Mesothelial cell of epicardium (in vitro differentiated cells): ENCODE measurements at places on chromosomes 6 and 20. TPM values are rescaled to one million over a fixed set of nuclear protein-coding genes. Genes with fewer than 3 reads are reported as not detected.

FAM83B gene
- total RNA-seq: 12.2 to 14.0 TPM (median 12.6 TPM) in 3 replicates

DNA sequence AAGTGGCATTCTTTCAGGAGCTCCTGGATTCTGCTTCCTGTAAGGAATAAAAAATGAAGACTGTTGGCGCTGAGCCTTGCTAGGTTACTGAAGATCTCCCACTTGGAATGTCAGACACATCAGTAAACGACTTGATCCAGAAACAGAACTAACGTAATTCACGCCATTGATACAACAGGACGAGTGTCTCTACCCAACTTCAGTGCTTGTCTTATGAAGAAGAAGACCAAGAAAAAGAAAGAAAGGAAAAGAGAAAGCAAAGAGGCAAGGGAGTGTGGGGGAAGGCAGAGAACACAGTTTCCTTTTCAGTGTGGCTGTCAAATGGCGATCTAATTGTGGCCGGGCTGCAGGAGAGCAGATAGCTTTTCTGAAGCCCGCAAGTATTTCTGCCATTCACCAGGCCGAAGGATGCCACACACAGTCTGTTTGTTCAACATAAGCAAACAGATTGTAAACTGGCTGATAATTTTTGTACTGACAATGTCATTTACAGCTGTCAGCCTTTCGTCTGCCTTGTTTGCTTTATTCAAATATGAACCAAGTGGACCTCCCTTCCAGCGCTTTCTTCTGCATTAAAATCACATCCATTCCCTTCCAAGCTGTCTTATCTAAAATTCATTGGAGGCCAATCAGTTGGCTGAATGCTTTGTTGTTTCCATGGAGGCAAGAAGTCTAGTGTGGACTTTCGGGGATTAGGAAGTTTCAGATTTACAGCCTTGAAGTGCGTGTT is 180.6 kb downstream of the FOXA2 start:
- H3K4me3 ChIP-seq: peak overlapping the region; percentile 63
- no peak for DNase-seq
- peaks cover 25% of the 10 kb centered on the region for H3K27me3 ChIP-seq
- H3K27ac ChIP-seq: peak overlapping the region; percentile 87
- H3K4me1 ChIP-seq: peaks cover 24% of the 10 kb centered on the region
- H3K36me3 ChIP-seq: no peaks in the 10 kb centered on the region

DNA sequence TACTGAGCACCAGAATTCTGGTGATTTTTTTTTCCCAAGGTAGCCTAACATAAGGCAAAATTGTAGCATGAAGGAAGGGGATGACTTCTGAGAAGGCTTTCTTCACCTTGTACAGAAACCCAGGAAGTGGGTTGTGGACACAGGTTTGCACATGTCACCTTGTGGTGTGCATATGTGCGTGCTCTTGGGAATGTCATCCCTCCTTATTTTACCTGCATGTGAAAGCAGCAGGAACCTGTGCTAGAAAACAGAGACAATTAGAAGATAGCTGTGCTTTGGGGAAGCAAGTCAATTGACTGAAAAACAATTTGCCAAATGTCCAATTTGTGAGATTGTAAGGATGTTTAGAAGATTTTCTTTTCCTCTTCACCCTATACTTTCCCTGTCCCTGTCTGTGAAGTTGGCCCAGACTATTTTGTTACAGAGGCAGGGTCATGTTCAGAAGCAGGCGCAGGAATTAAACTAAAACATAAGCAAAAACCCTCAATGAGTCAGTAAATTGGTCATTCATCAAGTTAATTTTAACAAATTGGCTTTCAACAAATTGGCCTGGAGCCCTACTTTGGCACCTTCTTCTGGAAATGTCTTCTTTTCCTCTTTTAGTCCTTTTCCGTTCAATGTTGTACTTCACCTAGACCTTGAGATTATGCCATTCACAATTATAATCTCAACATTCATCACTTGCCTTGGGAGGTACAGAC is 261.2 kb downstream of the ADGB start:
- no peak for DNase-seq
- H3K27me3 ChIP-seq: no peaks in the 10 kb centered on the region
- H3K36me3 ChIP-seq: no peaks in the 10 kb centered on the region
- no peak overlapping the region for H3K4me3 ChIP-seq
- H3K4me1 ChIP-seq: peaks cover 7% of the 10 kb centered on the region
- H3K27ac ChIP-seq: no peak overlapping the region

DNA sequence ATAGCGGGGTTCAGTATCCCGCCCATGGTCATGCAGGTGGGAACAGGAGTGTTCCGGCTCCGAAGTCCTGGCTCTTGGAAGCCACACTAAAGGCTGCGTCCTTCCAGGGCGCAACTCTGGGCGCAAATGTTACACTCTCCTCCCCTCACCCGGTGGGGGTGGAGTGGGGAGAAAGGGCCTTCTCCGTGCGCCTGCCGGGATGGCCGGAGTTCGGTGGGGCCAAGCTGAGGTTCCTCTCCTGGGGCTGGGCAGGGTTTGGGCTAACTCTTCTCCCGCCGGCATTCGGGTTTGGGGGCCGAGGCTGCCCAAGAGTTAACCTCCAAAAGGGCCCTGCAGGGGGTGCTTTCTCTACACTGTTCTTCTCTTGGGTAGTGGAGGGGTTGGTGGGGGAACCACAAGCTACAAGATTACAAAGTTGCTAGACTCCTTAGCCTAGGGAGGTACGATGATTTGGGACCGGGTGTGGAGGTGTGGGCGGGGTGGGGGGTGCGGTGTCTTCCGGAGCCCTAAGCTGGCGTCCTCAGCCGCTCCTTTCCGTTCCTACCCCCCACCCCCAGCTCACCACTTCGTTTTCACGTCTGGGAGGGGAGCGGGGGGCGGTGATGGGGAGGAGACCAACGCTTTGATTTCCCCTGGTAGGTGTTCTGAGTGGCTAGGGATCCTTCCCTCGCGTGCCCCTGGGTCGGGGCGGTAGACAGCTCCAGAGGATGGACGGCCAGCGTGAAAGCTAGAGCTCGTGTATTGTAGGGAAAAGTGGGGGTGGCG is 12.3 kb downstream of the NRN1 start:
- H3K4me3 ChIP-seq: no peak overlapping the region
- no peak overlapping the region for H3K27ac ChIP-seq
- DNase-seq: no peak
- peaks cover 28% of the 10 kb centered on the region for H3K4me1 ChIP-seq
- H3K36me3 ChIP-seq: no peaks in the 10 kb centered on the region

GRM1 gene
- total RNA-seq: 0.11 to 0.16 TPM in 2 of 3 replicates, not detected in the other

PAX1 gene
- total RNA-seq: not detected in 3 replicates

DNA sequence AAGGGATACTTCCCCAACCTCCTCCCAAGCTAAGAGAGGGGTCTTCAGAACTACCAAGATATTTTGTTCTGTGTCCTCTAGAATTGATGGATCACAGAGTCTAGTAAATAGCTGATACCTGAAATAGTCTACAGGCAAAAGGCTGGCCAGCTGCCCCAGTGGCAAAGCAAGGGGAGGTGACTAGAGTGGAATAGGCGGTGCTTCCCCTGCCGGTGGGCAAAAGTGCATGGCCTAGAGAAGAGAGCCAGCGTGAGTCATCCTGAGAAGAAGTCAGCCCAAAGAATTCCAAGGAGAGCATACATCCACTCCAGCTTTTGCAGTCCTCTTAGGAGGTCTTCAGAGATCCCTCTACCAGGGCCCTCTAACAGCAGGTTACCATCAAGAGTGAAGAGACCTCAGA is 14.7 kb downstream of the DPPA5 start:
- no peak overlapping the region for H3K4me3 ChIP-seq
- DNase-seq: no peak
- H3K27ac ChIP-seq: no peak overlapping the region
- no peaks in the 10 kb centered on the region for H3K36me3 ChIP-seq
- peaks cover 8% of the 10 kb centered on the region for H3K4me1 ChIP-seq

BMP7 gene
- 22.2 to 23.8 TPM (median 23.0 TPM) in 3 replicates for total RNA-seq

WFDC5 gene
- not detected in 3 replicates for total RNA-seq

DNA sequence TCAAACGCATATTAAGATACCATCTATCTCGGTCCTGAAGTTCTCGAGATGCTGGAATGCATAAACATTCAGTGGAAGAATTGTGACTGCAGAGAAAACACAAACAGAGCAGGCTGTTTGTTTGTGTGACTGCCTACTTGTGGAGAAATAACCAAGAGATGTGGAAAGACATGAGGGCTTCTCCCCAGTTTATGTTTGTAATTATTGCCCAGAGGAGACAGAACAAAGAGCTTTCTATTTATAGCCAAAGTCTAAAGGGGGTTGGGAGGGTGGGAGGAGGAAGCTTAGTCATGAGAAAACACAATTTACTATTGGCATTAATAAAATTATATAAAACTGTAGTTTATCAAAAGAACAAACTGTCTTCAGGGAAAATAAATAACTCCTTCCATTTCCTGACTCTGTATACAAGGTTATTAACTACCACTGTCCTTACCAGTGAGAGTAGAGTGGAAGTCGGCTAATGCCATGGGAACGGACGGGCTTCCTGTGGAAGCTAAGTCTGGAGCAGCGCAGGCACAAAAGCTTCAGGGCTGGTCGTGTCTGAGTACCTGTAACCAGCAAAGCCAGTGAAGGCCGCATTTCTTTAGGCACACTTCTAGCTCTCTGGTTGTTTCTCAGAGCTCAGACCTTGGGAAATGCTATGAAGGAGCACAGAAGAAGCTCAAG is 200.2 kb upstream of the SUPT3H start:
- H3K27me3 ChIP-seq: peaks cover under 1% of the 10 kb centered on the region
- no peak overlapping the region for H3K27ac ChIP-seq
- peaks cover 6% of the 10 kb centered on the region for H3K4me1 ChIP-seq

DNA sequence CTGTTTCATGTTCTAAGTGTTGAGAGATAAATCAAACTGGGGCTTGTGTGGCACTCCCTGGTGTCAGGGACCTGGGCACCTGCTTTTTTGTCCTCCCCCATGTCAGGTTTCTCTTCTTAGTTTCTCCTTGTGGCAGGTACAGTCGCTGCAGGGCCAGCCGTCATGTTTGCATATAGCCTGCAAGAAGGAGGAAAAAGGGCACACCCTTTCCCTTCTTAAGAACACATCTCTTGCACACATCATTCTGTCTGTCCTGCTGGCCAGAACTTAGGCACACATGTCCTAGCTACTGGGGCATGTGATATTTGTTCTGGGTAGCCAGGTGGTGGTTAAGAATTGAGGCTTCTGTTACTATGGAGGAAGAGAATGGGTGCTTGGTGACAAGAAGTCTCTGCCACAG is 27.9 kb downstream of the CDC5L start:
- no peaks in the 10 kb centered on the region for H3K27me3 ChIP-seq
- H3K4me1 ChIP-seq: peaks cover 1% of the 10 kb centered on the region
- no peak overlapping the region for H3K27ac ChIP-seq
- peaks cover 59% of the 10 kb centered on the region for H3K36me3 ChIP-seq
- H3K4me3 ChIP-seq: no peak overlapping the region

GRCh38 chr20:23446505-23446904 is 6.2 kb downstream of the CST11 start:
- H3K27ac ChIP-seq: no peak overlapping the region
- H3K27me3 ChIP-seq: peaks cover 13% of the 10 kb centered on the region
- DNase-seq: no peak
- H3K36me3 ChIP-seq: no peaks in the 10 kb centered on the region
- H3K4me1 ChIP-seq: no peaks in the 10 kb centered on the region

SLC17A2 gene
- total RNA-seq: not detected in 3 replicates

RNGTT gene
- total RNA-seq: 15.6 to 16.5 TPM (median 16.0 TPM) in 3 replicates

DNA sequence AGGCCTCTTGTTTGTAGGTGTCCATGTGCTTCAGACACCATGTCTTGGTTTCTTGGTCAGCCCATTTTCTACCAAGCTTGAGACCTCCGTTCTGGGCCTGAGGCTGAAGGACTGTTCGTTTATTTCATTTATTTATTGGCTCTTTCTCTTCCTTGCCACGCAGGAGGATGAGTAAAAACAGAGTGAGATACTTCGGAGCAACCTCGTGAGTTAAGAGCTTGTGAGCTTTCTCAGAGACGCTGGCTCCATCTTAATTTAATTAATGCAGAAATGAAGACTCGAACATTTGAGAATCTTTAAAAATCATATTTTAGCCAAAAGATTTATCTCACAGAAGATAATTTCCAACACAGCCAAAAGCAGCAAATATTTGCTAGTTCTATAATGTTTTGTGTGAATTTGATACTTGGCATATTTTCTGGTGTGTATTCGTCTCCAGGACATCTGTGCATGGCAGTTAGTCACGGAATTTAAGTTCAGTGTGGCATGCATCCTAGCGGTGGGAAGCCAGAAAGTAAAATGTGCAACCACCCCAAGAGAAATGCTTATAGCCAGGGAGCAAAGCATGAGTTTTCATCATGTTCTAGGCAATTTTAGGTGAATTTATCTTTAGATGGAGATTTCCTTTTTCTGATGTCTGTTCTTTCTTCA is 76.0 kb downstream of the THBS2 start:
- H3K36me3 ChIP-seq: no peaks in the 10 kb centered on the region
- no peak overlapping the region for H3K4me3 ChIP-seq
- no peak overlapping the region for H3K27ac ChIP-seq
- H3K4me1 ChIP-seq: peaks cover 1% of the 10 kb centered on the region
- no peak for DNase-seq

C4A gene
- 12.0 to 15.3 TPM (median 12.3 TPM) in 3 replicates for total RNA-seq

ATAT1 gene
- total RNA-seq: 51.0 to 57.0 TPM (median 51.2 TPM) in 3 replicates

GRCh38 chr6:114216789-114217467 is 125.9 kb downstream of the HS3ST5 start:
- H3K27ac ChIP-seq: no peak overlapping the region
- H3K4me1 ChIP-seq: no peaks in the 10 kb centered on the region
- H3K36me3 ChIP-seq: no peaks in the 10 kb centered on the region
- no peak for DNase-seq
- no peak overlapping the region for H3K4me3 ChIP-seq

DNA sequence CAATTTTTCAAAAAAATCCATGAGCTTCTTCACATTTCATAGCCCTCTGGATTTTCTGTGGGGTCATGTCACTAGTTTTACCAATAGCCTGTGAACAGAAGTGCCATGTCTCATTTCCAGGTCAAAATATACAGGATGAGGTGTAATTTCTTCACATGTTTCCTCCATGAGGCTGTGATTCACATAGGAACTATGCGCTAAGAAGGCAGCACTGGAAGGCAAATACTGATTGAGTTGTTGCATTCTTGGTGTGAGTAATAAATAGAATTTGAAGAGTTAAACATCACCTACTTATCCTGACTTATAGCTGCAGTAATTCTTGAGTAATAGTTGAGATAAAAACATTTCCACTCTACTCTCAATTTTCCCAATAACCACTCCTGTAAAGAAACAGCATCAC is 442.3 kb downstream of the HAO1 start:
- DNase-seq: no peak
- H3K36me3 ChIP-seq: peaks cover 3% of the 10 kb centered on the region
- no peaks in the 10 kb centered on the region for H3K4me1 ChIP-seq
- H3K4me3 ChIP-seq: no peak overlapping the region
- H3K27ac ChIP-seq: no peak overlapping the region
- no peaks in the 10 kb centered on the region for H3K27me3 ChIP-seq

LINC00237 gene
- not detected in 3 replicates for total RNA-seq

DNA sequence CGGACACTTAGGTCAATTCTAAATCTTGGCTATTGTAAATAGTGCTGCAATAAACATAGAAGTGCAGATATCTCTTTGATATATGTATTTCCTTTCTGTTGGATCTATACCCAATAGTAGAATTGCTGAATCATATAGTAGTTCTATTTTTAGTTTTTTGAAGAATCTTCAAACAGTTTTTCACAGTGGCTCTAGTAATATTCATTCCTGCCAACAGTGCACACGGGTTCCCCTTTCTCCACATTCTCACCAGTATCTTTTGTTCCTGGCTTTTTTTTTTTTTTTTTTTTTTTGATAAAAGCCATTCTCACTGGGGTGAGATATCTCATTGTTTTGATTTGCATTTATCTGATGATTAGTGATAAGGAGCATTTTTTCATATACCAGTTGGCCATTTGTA is 1.8 kb upstream of the FBXL4 start:
- peaks cover 2% of the 10 kb centered on the region for H3K36me3 ChIP-seq
- peaks cover 17% of the 10 kb centered on the region for H3K4me1 ChIP-seq
- no peaks in the 10 kb centered on the region for H3K27me3 ChIP-seq
- no peak overlapping the region for H3K4me3 ChIP-seq
- no peak overlapping the region for H3K27ac ChIP-seq

GRCh38 chr20:46311719-46312074 is 3.4 kb upstream of the CDH22 start:
- H3K4me3 ChIP-seq: peak overlapping the region; percentile 9
- no peak for DNase-seq
- H3K36me3 ChIP-seq: no peaks in the 10 kb centered on the region
- peaks cover 7% of the 10 kb centered on the region for H3K4me1 ChIP-seq
